ENCODE measurements at places on chromosomes 11 and 22. TPM values are rescaled to one million over a fixed set of nuclear protein-coding genes. Genes with fewer than 3 reads are reported as not detected.

The OR52N2 gene
- not detected for polyA plus RNA-seq

GRCh38 chr11:96101146-96101545 lies 177.2 kb upstream of the MTMR2 start:
- H3K27ac ChIP-seq: no peak overlapping the region
- DNase-seq: no peak
- H3K27me3 ChIP-seq: no peaks in the 10 kb centered on the region
- no peak overlapping the region for H3K4me3 ChIP-seq
- no peaks in the 10 kb centered on the region for H3K36me3 ChIP-seq
- H3K4me1 ChIP-seq: peaks cover 31% of the 10 kb centered on the region

GRCh38 chr11:45523760-45524159 lies 141.7 kb downstream of the CHST1 start:
- DNase-seq: no peak
- no peaks in the 10 kb centered on the region for H3K27me3 ChIP-seq
- H3K4me1 ChIP-seq: no peaks in the 10 kb centered on the region
- H3K27ac ChIP-seq: no peak overlapping the region

GRCh38 chr11:64987998-64988854 lies 8.5 kb downstream of the BATF2 start:
- no peak overlapping the region for H3K4me3 ChIP-seq
- H3K4me1 ChIP-seq: no peaks in the 10 kb centered on the region
- peak; percentile 15 for DNase-seq
- peaks cover 4% of the 10 kb centered on the region for H3K36me3 ChIP-seq

GRCh38 chr22:26893173-26894110 lies 236.1 kb downstream of the MIAT start:
- no peaks in the 10 kb centered on the region for H3K4me1 ChIP-seq
- no peak overlapping the region for H3K4me3 ChIP-seq
- H3K36me3 ChIP-seq: no peaks in the 10 kb centered on the region
- no peak for DNase-seq
